H4 (cell line): ENCODE measurements at places on chromosomes 3 and 15. TPM values are rescaled to one million over a fixed set of nuclear protein-coding genes. Genes with fewer than 3 reads are reported as not detected.

The SPINK8 gene
- total RNA-seq: not detected in 2 replicates

The SACM1L gene
- 16.3 and 23.0 TPM in 2 replicates for total RNA-seq

The KCNMB3 gene
- 0.02 and 0.62 TPM in 2 replicates for total RNA-seq

The CD80 gene
- not detected in 2 replicates for total RNA-seq

The CLDN1 gene
- 0.12 and 0.14 TPM in 2 replicates for total RNA-seq

The CHRNB4 gene
- not detected in 2 replicates for total RNA-seq
